ENCODE measurements at places on chromosomes 5 and 9.

- no peak for DNase-seq
Measured at GRCh38 chr9:31471010-31471409, 913.4 kb upstream of the ACO1 start.

- DNase-seq, result no peak
Measured at GRCh38 chr9:115223471-115223870, 105.5 kb upstream of the TNC start.

DNA sequence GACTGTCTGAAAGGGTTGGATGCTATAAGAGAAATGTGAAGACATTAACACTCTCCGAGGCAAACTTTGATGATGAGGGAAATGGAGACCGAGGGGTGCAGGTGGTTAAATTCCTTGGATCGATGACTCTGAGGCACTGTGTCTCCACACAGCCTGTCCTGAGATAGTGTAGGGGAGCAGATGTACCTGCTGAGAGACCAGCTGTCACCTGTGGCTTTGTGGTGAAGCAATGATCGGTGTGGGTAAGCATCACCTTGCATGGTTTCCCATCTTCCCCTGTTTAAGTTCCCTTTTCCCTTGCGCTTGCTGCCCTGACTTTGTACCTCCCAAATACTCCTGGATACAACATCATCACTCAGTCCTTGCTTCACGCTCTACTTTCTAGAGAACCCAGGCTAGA is 9.8 kb upstream of the MIER3 start:
- DNase-seq, result no peak

DNA sequence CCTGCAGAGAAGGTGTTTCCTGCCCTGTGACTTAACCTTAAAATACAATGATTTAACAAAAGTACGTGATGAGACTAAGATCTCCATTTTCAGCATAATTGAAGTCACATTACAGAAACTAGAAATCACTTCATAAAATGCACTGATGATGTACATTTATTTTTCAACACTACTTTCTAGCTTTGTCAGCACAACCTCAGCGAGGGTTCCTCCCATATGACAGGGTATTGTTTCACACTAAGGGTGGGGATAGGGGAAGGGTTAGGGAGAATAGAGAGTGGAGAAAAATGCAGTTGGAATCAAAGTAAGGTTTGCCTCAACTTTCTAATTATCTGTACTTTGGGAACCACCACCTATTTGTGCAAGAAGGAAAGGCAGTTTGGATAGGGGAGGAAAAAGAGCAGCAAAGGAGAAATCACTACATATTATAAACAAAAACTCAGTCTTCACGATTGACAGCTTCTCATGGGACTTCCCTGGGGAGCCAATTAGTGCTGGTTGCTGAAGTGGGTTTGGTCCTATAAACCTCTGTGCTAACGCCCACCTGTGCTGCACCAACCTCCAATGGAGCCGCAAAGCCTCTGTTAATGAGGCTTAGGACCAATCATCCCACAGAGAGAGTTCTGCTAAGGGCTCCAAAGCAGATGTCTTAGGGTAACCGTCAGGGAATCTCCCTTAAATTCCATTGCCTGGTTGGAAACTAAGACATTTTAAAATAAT is 369.2 kb upstream of the PDE4D start:
- DNase-seq, result no peak

GRCh38 chr5:130017173-130017572 is 112.9 kb downstream of the CHSY3 start:
- DNase-seq, result no peak

- no peak for DNase-seq
Measured at GRCh38 chr9:25678846-25679360, 659 bp upstream of the TUSC1 start.

Measured in activated CD4-positive, alpha-beta T cell treated with anti-CD3 and anti-CD28 coated beads, Interleukin-2, Interleukin-4, amounts not matched to agents 100 ng/mL and 50 ng/mL, durations not matched to agents 16 hours and 8 hours (primary cell).